ENCODE measurements at places on chromosomes 2 and 18.

DNA sequence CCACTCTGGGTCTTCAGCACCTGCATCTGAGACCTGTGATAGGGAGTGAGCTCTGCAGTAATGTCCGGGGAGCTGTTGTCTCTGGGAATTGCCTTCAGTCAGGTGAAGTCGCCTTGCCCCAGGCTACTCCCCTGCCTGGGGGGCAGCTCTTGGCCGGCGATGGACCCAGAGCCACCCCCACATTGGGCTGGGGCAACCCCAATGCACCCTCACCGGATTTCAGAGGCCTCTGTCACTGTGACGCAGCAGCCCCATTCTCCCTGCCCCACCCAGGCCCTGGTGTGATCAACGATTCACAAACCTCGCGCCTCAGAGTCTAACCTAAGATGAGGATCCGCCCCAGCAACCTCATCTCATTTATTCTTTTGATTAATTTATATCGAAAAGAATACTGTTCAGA, 303.6 kb downstream of the NDUFA10 start:
- no peak for DNase-seq

- no peak for DNase-seq
Measured at GRCh38 chr2:29329899-29330298, 214.7 kb downstream of the CLIP4 start.

- DNase-seq: no peak
Measured at GRCh38 chr18:70293166-70293565, 4.3 kb downstream of the SOCS6 start.

- DNase-seq: no peak
Measured at GRCh38 chr2:165837122-165837521, 43.1 kb upstream of the GALNT3 start.

- DNase-seq: no peak
Measured at GRCh38 chr18:26506012-26506411, 42.3 kb downstream of the KCTD1 start.

DNA sequence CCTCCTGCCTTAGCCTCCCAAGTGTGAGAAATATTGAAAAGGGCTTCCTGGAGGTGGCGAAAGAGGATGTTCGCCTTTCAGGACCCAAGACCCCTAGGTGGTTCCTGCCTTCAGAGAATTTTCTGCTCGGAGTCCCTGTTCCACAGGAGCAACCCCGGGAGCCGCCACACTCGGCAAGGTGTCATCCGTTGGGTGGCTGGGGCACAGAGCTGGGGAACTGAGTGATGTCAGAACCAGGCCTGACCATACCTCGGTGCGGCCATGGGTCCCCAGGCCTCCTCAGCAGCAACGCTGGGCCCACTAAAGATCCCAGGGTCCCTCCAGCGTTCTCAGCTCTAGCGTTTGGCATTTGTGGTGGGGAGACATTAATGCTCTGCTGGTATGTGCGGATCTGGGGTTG, 23.7 kb upstream of the TAF1B start:
- DNase-seq: no peak

GRCh38 chr2:72953976-72954375, 36.7 kb downstream of the EMX1 start:
- DNase-seq: no peak

DNA sequence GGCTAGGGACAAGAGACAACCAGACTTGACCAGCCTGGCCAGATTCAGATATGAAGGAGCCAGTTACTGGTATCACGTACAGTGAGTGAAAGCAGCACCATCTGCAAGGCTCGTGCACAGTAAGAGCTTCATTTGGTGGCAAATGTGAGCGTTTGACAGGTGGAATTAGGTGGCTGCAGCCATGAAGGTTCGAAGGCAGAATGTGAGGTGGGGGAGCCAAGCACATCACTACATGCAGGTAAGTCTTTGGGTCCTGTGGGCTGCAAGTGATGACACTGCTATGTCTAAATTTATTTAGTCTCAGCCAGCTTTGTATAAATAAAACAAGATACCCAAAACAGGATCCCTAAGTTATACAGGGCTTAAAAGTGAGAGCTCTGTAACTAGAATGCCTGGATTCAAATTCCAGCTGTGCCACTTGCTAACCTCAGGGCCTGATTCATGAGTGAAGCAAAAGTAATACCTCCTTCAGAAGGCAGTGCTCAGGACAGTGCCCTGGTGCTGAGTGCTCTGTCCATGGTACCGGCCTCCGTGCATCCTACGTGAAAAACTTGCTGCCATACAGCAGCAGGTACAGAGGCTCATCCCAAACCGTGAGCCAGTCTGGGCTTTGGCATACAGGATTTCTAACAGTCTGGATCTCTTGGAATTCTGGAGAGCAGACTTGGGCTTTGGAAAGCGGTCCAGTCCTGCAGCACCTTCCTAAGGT, 18.6 kb downstream of the DDX18 start:
- no peak for DNase-seq

- DNase-seq: no peak
Measured at GRCh38 chr18:59871711-59872362, 28.0 kb upstream of the PMAIP1 start.

- no peak for DNase-seq
Measured at GRCh38 chr2:235699576-235699975, 205.7 kb downstream of the AGAP1 start.

DNA sequence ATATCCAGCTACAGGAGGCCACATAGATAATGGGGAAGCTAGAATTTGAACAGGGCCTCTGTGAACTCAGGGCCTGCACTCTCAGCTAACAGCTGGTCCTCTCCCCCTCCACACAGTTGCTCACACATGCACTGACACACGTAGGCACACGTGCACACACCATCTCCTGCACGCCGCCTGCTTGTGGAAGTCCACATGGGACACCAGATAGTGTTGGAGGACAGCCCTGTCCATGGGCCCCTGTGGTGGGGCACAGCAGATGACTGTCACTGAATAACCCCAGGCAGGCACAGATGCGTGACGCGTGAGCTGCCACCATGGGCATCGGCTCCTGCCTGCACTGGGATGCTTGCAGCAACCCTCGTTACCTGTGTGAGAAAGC, 52.9 kb downstream of the ADI1 start:
- DNase-seq: no peak

DNA sequence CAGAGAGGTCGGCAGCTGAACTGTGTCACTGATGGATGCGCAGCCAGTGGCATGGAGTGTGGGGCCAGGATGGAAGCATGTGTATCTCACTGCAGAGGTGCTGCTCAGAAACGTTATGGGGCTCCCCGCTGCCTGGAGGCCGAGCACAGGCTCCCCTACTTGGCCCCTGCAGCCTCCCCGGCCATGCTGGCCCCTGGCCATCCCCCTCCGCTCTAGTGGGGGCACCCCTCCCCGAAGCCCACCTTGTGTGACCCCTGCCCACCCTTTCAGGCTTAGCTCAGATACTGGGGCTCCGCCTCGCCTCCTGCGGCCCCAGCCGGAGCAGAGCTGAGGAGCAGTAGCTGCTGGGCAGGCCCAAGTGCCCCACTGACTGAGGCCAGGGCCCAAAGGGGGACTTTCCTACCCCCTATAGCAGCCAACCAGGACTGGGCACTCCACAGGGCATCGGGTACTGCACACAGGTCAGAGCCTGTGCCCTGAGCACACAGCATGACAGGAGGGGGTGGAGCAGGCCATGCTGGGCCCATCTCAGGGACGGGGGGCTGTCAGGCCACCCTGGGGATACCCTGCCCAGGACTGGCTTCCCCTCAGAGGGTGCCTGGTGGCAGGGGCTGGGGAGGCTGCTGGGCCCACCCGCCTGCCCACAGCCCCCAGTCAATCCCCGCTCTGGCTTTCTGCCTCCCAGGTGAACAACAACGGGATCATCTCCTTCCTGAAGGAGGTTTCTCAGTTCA, 31.3 kb downstream of the SNED1 start:
- no peak for DNase-seq

DNA sequence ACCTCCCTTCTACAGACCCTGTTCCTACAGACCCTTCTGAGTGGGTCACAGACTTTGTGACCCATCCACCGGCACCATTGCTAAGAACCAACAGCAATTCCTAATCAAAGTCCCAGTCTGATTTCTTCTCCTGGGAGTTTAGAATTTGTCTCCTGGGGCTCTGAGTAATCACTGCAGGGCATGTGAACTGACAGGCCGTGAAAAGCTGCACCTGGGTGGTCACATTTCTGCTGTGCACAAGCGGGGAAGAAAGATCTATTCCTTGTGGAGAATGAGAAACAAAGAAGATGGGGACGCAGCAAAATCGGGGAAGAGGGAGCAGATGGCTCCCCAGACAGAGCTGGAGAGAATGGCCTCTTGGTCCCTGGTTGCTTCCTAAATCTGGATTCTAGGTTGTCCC, 151.0 kb downstream of the ARL4C start:
- DNase-seq: no peak

DNA sequence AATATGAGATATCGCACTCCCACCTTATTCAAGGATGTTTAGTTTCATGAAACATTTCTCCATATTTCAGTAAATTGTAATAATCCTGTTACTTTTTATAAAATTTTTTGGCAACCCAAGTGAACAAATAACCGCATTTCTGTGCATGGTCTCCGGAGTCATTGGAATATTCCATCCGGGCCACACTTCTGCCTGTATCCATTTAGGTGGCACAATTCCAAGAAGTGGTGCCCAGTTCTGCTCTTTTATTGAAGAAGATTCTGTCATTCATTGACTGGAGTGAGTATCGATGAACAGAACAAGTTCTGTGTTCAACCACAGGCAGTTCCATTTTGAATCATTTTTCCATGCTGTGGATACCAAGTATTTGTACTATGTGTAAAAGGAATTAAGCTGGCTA, 26.6 kb upstream of the ICOS start:
- no peak for DNase-seq

DNA sequence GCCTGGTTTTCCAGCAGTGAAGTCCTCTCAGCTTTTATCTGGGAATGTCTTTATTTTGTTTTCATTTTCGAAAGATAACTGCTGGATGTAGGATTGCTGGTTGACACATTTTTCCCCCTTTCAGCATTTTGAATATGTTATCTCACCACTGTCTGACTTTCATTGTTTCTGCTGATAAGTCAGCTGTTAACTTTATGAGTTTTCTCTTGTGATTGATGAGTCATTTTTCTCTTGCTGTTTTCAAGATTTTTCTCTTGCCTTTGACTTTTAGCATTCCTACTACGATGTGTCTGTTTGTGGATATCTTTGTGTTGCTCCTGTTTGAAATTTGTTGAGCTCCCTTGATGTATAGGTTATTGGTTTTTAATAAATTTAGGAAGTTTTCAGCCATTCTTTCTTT, 85.5 kb downstream of the AGPS start:
- no peak for DNase-seq

DNA sequence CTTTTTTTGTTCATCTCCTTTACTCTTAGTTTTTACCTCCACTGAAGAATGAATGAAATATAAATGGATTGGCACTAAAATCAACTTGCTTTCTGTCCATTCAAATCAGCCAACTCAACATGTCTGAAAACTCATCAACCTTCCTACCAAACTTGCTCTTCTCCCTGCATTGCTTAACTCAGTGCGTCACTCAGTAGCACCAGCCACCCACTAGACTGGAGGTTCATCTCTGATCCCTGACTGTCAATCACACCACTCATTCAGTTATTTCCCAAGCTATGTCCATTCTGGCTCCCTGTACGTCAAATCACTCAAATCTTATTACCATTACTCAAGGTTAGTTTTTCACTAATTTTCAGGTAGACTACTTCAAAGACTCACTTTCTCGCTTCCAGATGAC, 75.2 kb upstream of the RBMS1 start:
- DNase-seq: no peak

- DNase-seq: no peak
Measured at GRCh38 chr2:128379021-128380015, 60.6 kb upstream of the HS6ST1 start.

- DNase-seq: no peak
Measured at GRCh38 chr2:161246281-161246680, 61.9 kb upstream of the PSMD14 start.

GRCh38 chr2:120526047-120526562, 180.2 kb downstream of the INHBB start:
- DNase-seq: no peak

DNA sequence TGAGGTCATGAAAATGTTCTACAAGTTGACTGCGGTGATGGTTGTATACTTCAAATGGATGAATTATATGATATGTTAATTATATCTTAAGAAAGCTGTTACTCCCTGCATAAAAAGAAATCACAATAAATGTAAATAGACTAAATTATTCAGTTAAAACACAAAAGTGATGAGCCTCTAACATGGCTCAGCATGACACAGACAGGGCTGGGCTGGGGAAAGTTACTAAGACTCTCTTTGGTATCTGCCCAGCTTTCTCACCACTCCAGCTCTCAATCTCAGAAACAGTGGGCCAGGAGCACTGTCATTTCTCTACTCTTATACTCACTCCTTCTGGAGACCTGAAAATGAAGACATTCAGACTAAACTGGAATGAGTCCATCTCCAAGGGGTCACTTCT, 3.5 kb downstream of the CYP27C1 start:
- DNase-seq: no peak

GRCh38 chr18:46019936-46020335, 52.1 kb downstream of the PSTPIP2 start:
- no peak for DNase-seq

- DNase-seq: no peak
Measured at GRCh38 chr2:158725441-158725891, 69.7 kb upstream of the DAPL1 start.

DNA sequence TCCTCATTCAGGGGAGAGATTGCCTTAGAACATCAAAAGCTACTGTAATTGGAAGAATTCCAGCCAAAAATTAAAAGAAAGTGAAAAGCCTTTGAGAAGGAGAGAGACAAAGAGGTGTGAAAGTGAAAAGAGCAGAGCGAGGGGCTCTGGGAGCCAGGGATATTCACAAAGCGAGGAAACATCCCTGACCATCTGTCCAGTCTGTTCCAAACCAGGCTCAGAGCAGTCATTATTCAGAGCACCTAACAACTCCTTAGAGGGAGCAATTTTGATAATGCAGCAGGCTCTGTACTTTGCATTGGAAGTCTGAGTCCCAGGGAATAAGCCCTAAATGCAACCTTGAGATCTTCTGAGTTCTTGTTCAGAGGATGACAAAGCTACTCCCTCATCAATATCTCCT, 119.1 kb upstream of the LYPD1 start:
- no peak for DNase-seq

DNA sequence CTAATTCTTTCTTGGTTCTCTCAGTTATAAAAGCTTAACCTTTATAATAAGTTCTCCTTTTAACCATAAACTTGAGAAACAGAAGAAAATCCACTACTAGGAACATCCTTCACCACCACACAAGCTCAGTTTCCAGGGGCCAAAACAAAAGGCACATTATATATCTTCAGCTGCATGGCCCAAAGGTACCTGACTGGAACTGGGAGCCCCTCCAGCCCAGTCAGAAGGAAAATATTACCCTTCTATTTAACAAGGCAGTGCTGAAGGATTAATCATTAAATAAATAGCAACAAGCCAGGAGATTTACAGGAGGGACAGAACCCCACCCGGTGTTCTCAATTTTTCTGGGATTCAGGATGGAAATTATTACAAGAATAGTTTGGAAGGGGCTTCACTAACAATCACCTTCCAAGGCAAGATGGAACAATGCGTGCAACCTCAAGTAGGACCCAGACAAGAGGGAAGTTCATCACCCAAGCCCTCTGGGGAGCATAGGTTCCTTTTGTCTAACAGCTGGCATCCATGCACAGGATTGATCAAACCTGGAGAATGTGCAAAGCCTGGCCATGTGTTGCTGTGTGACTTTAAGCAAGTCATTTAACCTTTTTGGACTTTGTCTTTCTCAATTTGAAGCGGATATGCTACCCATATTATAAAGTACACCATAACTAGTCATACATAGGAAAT, 159.6 kb upstream of the SETBP1 start:
- DNase-seq: no peak

GRCh38 chr2:168583064-168583709, 127.1 kb downstream of the CERS6 start:
- no peak for DNase-seq

- DNase-seq: no peak
Measured at GRCh38 chr2:211930331-211930730, 608.3 kb downstream of the ERBB4 start.
